Esophagus muscularis mucosa (tissue), 4 donors: ENCODE measurements at places on chromosomes 1 and 21.

DNA sequence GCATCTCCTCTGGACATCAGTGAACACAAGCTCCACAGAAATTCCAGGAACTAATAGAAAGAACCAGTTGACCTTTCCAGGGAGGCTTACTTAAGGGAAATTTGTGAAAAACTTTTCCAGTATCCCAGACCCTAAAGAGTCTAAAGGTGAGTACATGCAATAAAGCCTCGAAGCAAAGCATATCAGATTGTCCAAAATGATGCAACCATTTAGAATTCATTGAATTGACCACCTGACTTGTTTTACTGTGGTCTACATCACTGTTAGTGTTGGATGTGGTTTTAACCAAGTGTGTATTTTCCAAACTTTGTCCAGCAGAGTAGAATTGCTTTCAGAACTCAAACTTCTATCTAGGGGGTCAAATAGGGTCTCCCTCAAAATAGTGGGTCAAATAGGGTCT is 76.3 kb upstream of the TIAM1 start:
- no peaks in the 10 kb centered on the region for H3K36me3 ChIP-seq
- no peak overlapping the region for H3K27ac ChIP-seq
- no peak for DNase-seq

DNA sequence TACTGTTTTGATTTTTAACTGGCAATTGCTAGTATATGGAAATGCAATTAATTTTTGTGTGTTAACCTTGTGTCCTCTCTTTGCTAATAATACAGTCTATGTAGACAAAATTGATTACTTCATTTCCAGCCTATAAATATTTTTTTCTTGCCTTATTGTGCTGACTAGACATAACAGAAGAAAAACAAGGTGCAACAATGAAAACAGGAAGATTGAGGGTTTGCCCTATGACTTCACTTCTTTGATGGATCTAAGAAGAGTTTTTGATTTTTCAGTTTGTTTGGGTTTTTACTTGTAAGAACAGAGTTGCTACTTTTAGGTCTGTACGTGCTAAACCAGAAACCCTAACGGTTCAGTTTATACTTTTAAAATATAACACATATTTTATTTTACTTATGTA is 8.5 kb upstream of the CNIH4 start:
- H3K4me1 ChIP-seq: no peaks in the 10 kb centered on the region
- peaks cover 8% of the 10 kb centered on the region for H3K27me3 ChIP-seq
- no peak for DNase-seq
- no peaks in the 10 kb centered on the region for H3K36me3 ChIP-seq
- no peak overlapping the region for H3K4me3 ChIP-seq

DNA sequence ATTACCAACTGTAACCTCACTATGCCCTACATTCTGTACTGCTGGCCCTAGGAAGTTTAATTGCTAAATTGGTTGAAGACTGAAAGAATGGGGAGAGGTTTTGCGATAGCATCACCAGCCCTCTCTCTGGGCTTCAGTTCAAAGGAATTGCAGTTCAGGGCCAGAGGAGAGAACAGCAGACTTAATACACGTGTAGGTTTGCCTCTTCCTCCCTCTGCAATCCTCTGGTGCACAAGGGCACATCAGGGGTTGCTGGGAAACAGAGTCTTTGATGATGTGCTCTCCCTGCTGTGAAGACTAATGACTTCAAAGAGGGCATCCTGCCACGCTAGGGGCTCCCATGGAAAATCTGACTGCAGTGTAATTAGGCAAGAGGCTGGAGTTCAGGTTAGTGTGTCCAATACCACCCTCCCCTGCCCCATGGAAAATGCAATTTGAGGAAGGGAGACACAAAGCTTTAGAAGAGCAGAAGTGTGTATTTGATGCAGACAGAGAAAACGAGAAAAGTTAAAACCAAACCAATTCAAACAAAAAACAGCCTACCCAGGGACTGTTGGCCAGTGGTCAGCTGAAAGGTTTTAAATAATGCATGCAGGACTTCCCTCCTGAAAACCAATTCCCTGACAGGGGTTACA is 167.9 kb downstream of the ASTN1 start:
- peak; percentile 90 for DNase-seq
- no peak overlapping the region for H3K27ac ChIP-seq
- no peaks in the 10 kb centered on the region for H3K36me3 ChIP-seq
- H3K4me3 ChIP-seq: no peak overlapping the region

GRCh38 chr1:245856944-245857531 is 650.0 kb downstream of the SMYD3 start:
- no peaks in the 10 kb centered on the region for H3K36me3 ChIP-seq
- no peaks in the 10 kb centered on the region for H3K27me3 ChIP-seq
- no peak for DNase-seq
- no peaks in the 10 kb centered on the region for H3K4me1 ChIP-seq
- no peak overlapping the region for H3K4me3 ChIP-seq

DNA sequence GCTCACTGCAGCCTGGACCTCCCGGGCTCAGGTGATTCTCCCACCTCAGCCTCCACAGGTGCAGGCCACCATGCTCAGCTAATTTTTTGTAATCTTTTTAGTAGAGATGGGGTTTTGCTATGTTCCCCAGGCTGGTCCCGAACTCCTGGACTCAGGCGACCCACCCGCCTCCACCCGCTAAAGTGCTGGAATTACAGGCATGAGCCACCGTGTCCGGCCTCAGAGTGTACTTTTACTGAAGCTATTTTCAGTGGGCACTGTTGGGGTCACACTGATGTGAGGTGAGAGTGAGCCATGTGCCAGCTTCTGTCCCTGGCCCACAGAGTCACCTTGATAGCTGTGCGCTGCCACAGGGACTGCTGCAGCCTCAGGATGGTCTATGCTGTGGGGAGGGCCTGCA is 25.3 kb upstream of the HHAT start:
- DNase-seq: no peak
- H3K27me3 ChIP-seq: no peaks in the 10 kb centered on the region
- no peaks in the 10 kb centered on the region for H3K36me3 ChIP-seq
- no peak overlapping the region for H3K27ac ChIP-seq
- no peak overlapping the region for H3K4me3 ChIP-seq

DNA sequence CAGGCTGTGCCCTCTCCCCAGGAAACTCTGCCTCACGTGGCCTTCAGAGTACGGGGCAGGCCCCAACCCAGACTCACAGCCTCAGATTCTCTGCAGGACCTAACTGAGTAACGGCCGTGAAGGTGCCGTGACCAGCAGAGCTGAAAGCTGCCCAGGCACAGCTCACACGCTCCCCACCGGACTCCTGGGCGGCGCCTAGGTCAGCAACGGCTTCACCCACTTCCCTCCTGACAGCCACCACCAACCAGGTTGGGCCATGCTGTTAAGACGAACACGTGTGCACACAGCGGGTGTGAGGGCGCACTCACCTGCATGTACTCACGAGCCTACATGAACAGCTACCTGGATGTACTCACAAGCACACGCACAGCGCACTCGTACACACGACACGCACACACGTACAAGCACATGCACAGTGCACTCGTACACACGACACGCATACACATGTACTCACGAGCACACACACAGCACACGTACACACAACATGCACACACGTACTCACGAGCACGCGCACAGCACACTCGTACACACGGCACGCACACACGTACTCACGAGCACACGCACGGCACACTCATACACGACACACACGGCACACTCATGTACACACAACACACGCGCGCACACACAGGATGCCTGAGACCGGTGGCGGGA is 8.7 kb upstream of the TNFRSF4 start:
- H3K4me3 ChIP-seq: no peak overlapping the region
- no peaks in the 10 kb centered on the region for H3K4me1 ChIP-seq
- no peak overlapping the region for H3K27ac ChIP-seq
- peaks cover 98% of the 10 kb centered on the region for H3K36me3 ChIP-seq
- no peaks in the 10 kb centered on the region for H3K27me3 ChIP-seq
- no peak for DNase-seq

DNA sequence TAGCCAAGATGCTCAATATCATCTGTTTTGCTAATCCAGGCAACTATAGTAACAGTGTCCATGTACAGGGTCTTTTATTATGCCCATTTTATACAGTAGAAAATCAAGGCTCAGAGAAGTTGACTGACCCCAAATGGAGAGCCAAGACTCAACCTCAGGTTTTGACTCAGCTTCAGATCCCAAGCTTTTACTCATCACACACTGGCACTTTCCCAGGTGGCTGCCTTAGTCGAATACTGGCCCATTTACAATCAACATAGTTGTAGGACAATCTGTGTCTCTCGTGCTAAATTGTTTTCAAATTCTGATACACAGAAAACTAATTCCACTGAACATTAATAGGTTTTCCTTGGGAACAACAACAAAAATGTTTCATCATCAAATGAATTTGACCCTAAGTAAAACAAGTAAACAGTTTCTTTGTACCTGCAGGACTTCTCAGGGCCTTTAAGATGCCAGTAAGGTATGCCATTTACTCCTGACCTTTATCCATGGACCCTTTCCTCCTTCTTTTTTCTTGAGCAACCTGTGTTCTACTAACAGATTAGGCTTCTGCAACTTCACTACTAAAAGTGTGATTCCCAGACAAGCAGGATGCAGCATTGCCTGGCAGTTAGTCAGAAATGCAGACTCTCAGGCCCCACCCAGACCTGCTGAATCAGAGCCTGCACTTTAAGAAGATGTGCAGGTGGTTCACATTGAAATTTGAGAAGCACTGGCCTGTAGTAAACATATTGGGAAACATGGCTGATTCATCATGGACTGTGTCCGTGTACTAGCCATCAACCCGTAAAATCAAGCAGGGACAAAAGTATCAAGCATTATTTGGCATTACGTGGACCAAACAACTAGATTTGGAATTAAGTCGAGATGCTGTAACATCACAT is 128.8 kb downstream of the RRAGC start:
- H3K27me3 ChIP-seq: no peaks in the 10 kb centered on the region
- no peak for DNase-seq
- no peaks in the 10 kb centered on the region for H3K36me3 ChIP-seq
- no peak overlapping the region for H3K27ac ChIP-seq
